Coronary artery (tissue), 2 donors: ENCODE measurements at places on chromosomes 2 and 18.

DNA sequence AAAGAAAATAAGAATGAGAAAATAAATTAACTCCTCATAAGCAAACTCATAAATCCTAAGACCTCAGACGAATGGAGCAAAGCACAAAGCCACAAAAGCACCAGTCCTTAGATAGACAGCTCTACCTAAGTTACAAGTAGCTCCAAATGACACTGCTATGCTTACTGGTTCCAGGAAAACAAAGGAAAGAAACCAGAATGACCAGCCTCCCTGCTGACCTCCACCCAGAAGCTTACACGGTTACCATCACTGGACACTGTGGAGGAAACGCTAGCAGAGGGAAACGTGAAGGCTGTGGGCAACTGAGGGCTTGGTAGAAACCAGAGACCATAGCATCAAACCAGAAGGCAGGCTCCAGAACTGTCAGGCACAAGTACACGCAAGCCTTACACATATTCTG is 67.8 kb downstream of the STK39 start:
- no peak for DNase-seq

- no peak for DNase-seq
These were observed 29.8 kb downstream of the BABAM2 start for GRCh38 chr2:27920148-27920885.

GRCh38 chr2:6927186-6927585 is 10.0 kb downstream of the RNF144A start:
- no peak for DNase-seq

GRCh38 chr2:217387776-217388387 is 528.0 kb upstream of the TNP1 start:
- no peak for DNase-seq

DNA sequence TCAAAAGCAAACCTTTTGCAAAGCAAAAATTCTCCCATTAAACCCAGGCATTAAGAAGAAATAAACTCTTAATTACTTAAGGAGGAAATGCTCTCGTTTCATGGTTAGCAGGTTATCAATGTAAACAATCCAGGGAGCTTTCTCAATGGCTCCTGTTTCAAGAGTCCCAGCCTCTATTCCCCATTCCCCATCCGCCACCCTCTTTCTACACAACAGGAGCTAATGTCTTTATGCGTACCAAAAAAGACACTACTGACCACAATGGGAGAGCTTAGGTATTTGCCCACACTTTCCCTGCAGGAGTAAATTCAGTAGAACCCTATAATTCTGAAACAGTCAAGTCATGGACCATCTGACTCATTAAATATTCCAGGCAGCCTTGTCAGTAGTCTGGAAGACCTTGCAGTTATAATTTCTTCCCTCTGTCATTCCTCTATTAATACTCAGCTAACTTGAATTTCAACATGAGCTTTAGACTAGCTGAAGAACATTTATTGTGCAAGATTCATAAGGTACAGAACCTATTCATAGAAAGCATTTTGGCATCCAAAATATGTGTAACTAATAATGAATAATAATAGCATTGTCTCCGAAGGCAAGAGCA is 48.6 kb downstream of the SLC8A1 start:
- DNase-seq = no peak

DNA sequence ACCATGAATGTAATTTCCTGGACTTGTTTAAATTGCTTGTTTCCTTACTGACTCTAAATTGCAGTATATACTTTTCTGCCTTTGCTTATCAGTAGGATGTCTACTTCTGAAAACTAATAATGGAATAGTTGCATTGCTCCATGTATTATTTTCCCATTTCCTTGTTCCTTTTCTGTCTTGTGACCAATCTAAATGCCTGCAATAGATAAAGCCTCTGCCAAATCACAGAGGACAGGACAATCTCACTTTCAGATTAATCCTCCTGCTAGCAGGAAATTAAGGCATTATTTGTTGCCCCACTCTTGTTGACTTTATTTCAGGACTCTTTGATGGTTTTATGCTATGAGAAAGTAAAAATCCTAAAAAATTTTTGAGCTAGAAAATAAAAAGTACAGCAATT is 4.7 kb upstream of the ESCO1 start:
- DNase-seq = no peak

GRCh38 chr18:43664487-43665008 is 387.3 kb upstream of the SYT4 start:
- DNase-seq = no peak

DNA sequence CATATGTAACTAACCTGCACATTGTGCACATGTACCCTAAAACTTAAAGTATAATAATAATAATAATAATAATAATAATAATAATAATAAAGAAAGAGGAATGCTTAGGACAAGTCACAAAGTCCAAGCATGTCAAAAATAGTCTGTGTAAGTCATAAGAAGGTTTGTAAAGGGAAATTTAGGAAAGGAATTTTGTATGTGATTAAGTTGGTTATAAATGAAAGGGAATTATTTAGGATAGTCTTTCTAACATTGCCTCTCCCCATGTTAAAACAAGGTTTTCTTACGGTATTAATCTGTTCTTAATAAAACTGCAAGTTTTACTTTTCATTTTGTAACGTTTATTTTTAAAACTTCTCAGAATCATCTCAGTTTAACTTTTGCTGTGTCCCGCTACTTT is 62.8 kb downstream of the SESTD1 start:
- DNase-seq = no peak

DNA sequence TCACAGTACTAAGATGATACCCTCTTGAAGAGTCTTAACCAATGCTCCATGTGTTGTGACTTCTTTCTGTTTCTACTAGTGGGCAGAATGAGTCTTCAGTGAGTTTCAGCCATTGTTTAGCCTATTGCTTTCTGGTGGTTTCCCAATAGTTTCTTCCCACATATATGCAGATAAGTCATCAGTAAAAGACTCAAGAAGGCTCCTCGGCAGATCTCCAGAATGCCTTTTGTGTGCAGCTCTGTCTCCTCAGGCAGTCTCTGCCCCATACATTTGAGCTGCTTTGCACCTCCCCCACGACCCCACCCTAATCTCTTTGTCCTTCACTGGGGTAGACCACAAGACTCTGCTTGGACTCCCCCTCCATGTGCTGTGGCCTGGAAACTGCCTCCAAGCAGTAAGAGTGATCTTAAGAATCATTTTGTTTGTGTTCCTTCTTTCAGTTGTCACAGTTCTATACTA is 71.6 kb upstream of the CHRNA1 start:
- DNase-seq = no peak

- no peak for DNase-seq
These were observed 24.8 kb downstream of the SMCHD1 start for GRCh38 chr18:2680216-2680792.

GRCh38 chr2:169767243-169767888 is 31.3 kb upstream of the SSB start:
- DNase-seq = no peak

DNA sequence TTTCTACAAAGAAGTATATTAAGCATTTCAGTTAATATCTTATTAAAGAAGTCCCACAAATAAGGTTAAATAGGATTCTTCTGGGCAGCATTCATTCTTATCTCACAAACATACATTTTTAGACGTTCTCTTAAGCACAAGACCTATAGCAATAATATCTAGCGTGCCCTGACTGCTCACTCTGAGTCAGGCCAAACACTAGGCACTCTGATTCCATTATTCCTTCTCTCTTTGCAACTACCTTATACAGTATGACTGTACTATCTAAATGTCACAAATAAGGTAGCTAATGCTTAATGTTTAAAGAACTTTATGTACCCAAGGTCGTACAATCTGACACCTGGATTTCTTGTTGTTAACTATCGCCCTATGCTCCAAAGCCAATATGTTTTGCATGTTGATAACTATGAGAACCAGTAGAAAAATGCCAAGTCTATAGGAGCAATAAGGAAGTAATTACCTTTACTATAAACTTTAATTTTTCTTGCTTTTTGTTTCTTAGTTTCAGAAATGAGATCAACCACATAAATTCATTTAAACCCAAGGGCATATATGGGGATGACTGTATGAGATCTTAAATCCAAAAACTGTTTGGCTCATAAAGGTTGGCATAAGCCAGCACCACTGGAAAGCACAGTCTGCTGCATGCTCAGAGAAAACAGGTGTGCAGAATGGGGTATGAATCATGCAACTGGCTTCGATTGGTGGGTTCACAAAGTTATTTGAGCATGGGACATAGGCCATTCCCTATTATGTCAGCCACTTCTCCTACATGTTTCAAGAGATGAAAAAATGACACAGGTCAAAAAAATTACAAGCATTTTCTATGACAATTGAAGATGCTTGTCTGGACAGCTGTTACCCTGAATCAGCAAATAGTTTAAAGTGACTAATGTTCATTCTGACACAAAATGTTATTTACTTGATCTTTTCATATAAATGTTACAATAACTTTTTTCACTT is 352.0 kb downstream of the IRS1 start:
- DNase-seq = no peak

DNA sequence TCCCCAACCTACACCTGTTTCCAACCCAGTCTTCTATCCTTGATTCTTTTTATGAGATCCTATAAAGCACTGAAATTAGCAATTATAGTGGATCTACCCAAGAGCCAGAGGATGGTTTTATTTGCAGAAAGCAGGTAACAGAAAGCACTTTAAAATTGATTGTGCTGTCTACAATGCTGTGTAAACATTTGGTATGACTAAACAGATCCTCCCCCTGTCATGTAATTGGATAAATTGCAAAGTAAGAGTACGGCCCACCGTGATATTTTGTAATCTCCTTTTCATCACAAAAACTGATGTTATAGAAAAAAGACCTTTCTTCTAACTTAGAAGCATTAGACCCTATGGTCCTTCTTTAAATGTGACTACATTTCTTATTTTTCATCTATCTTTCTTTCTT is 11.3 kb upstream of the PPP3R1 start:
- DNase-seq = no peak

DNA sequence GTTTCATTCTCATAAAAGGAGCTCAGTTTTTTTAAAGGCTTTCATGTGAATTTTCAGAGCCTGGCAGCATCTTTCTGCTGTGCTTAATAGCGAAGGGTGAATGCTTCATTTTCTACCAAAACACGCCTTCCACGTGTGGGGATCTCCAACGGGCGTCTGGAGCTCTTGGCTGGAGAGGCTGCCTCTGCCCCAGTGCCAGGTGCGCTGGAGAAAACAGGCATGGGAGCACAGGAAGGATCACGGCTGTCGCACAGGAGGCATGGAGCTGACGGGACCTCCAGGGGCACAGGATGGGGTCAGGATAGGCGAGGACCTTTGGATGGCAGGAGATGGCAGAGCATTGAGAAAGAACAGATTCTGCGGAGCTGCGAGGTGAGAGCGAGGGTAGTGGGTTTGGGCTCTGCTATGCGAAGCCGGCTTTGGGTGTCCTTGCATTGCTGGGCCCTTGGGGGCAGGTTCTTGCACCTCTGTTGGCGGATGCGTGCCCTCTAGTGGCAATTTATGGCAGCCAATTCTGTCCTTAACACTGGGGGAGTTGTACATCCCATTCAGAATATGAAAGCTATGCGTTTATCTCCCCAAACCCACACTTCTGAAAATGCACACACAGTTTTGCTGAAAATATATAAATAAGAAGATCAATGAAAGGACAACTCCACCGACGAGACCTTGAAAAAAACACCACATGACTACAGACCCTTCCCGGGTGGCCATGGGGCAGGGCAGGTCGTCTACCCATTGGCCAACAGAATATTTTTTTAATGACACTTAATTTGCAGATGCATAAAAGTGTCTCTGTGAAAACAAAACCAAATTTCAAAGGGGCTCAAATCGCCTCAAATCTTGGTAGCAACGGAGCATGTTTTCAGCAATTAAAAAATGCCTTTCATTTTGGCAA is 90.4 kb upstream of the SLC35G4 start:
- DNase-seq = no peak

- no peak for DNase-seq
These were observed 15.6 kb downstream of the ODC1 start for GRCh38 chr2:10432311-10433181.

DNA sequence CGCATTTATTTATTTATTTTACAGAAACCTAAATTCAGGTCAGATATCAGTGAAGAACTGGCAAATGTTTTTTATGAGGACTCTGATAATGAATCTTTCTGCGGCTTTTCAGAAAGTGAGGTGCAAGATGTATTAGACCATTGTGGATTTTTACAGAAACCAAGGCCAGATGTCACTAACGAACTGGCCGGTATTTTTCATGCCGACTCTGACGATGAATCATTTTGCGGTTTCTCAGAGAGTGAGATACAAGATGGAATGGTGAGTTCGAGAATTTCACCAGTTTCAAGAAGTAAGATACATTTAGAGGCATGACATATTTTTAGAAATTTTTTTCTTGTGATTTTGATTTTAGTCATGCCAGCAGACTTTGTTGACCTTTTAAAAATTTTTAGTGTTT is 4.6 kb downstream of the CDCA7 start:
- DNase-seq = no peak

DNA sequence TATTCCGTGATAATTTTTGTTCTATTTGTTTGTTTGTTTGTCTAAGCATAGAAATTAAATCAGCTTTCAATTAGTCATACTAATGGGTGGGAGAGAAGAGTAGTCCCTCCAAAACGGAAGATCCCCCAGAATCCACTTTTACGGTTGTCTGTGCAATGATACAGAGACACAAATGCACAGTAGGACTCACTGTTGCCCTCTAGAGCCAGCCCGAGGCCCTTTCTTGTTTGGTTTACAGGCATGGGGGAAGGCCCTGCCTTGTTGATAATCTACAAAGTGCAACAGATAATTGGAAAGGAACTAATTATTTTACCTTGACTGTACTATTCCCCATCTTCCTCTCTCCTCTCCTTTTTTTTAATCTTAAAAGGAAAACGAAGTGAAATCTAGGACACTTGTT is 121.1 kb downstream of the ACOXL start:
- no peak for DNase-seq

DNA sequence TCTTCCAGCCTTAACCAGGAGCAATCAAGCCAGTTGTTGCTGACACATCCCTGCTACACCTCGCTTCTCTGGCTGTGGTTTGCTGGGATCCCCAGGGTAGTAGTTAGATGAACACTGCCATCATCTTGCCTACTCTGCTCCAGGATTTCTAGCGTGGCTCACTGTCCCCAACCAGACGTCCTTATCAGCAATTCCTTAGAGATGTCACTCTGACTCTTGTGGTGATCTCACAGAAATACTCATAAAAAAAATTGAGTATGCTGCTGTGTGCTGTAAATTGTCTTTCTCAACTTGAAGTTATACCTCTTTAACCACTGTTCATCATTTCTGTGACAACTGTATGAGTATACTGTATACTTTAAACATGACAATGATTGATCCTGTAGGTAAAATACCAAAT is 63.2 kb downstream of the PLCL1 start:
- DNase-seq = no peak

- DNase-seq = no peak
These were observed 287.5 kb downstream of the TCF4 start for GRCh38 chr18:55300421-55300935.

GRCh38 chr2:26438526-26438925 is 36.8 kb downstream of the DRC1 start:
- no peak for DNase-seq
